ENCODE measurements at places on chromosomes 1 and 21.

DNA sequence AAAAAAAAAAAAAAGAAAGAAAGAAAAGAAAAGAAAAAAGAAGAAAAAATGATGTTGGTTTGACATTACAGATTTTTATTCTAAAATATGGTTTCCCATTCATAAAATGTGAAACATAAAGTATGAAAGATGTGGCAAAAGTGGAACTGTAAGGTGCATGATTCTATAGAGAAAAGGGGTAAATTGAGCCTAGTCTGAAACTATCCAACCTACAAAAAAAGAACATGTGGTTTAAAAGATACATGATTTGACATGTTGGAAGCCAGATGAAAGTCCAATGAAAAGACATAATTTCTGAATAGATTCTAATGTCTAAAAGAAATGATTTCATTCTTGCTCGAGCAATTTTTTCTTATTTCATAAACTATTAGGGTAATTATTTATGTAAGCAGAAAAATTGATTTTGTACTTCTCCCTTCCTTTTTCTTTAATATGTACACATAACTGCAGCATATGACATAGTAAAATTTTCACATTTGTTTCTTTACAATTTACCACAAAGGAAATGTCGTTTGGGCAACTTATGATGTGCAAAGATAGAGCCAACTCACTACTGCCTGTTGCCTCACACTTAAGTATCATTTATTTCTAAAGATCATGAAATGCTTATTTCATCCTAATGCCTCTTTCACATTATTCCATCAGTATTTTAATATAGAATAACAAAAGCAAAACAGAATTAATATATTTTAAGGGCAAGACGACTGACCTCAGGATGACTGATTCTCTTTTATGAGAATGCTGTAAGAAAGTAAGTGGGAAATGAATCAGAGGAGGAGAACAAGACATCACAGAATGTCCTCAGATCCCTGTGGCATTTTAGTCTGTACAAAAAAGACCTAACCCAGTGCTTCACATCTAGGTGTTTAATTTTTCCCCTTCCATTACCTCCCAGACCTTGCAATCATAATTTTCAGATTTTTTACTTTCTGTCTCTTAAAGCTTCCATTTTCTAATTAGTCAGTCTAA is 165.8 kb upstream of the HMCN1 start:
- no peak for DNase-seq

- DNase-seq = no peak
Measured at GRCh38 chr1:108830119-108831008, 26.5 kb downstream of the AKNAD1 start.

DNA sequence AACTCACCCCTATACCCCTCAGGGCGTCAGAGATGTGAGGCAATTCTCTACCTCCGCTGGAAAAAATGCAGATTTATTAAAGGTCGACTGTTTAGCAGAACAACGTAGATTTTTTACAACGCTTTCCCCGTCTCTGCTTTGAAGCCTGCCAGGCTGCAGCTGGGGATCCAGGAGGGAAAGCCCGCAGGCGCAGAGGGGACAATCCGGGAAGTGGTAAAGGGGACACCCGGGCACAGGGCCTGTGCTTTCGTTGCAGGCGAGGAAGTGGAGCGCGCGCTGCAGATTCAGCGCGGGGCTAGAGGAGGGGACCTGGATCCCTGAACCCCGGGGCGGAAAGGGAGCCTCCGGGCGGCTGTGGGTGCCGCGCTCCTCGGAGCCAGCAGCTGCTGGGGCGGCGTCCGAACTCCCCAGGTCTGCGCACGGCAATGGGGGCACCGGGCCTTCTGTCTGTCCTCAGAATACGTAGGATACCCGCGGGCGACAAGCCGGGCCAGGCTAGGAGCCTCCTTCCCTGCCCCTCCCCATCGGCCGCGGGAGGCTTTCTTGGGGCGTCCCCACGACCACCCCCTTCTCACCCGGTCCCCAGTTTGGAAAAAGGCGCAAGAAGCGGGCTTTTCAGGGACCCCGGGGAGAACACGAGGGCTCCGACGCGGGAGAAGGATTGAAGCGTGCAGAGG is 5.5 kb downstream of the SIM2 start:
- DNase-seq = no peak

DNA sequence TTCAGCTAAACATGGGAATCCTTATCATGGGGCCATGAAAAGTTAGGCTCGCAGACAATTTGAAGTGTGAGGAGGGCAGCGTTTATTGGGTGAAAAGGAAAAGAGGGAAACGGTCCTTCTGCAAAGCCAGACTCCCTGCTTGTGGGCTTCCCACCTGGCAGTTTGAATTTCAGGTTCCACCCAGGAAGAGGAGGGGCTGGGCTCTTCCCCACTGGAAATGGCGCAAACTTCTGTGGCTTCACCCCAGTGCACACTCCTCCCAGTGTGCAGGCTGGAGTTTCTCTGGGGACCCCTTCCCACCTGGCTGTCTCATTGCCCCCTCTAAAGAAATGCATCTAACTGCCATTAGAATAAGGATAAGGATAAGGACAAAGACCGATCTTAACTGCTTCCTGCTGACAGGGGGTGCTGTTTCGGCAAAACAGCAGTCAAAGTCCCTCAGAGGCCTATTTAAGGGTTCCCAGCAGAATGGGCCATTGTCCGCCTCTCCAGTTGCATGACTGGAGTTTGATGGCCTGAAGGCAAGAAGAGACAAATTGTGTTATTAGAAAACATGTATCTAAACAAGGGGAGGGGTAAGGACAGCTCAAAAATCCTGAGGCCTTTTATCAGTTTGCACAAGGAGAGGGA is 20.4 kb downstream of the AIM2 start:
- no peak for DNase-seq

GRCh38 chr1:99956755-99957154 is 13.0 kb upstream of the SLC35A3 start:
- no peak for DNase-seq

DNA sequence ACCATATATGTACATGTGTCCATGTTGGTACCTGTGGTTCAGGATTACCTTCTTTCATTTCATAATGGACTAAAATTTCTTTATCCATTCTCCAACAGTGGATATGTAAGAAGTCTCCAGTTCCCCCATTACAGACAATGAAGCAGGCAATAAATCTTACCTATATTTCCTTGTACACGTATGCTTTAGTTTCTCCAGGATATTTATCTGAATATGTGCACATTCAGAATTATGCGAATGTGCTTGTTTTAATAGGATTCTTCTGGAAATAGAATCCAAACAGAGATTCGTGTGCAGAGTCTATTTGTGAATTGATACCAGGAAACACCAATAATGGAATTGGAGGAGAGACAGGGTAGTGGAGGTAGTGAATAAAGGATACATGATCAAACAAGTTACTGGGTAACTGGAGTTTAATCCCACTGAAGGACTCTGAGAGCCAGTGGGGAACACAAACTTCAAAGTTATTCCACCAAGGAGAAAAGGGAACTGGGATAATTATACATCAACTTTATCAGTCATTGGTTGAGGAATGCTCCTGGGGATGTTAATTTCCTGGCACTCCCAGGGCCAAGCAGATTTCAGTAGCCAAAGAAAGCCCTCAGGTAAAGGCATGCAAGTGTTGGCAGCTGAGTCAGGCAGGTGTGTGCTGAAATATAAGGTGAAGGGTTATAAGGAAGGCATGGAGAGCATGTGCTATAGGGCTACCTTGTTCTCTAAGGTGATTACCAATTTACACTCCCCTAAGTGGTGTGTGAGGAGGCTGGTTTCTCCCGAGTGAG is 374.9 kb upstream of the PBX1 start:
- DNase-seq = no peak

- peak; percentile 52 for DNase-seq
Measured at GRCh38 chr1:16167331-16168143, 11.7 kb upstream of the EPHA2 start.

GRCh38 chr21:41610042-41610839 is 102.3 kb upstream of the TMPRSS2 start:
- no peak for DNase-seq

DNA sequence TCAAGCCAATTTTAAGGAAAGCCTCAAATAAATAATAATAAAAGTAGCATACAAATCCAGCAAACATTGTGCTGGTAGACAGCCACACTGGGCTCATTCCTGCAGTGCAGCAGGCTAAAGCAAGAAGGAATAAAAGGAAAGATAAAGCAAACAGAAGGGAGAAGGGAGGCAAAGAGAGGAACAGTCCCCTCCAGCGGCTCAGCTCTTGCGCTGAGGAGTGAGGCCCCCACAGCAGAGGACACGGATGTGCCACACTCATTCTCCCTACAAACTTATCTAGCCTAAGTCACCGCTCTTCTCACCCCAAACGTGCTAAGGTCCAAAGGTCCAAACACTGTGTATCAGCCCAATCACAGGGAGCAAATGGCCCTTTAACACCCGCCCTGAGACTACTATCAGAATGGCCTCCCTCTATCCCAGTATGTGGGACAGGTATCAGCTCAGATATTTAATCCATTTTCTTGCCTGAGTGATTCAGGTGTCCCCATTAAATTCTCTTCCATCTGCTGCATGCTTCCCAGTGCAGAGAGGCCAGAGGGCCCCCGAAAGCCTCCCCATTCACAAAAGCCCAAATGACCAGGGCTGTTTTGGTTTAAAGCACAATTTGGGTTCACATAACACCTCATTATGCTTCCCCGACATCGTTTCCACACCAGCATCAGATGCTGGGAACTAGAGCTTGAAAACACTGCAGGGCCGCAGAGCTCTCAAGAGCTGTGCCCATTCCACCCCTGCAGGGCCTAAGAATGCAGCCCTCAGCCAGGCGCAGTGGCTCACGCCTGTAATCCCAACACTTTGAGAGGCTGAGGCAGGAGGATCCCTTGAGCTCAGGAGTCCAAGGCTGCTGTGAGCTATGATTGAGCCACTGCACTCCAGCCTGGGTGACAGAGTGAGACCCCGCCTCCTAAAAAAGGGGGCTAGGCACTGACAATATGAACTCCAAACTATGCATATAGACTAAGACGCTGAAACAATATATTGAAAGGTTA is 17.8 kb downstream of the CAPZB start:
- no peak for DNase-seq

DNA sequence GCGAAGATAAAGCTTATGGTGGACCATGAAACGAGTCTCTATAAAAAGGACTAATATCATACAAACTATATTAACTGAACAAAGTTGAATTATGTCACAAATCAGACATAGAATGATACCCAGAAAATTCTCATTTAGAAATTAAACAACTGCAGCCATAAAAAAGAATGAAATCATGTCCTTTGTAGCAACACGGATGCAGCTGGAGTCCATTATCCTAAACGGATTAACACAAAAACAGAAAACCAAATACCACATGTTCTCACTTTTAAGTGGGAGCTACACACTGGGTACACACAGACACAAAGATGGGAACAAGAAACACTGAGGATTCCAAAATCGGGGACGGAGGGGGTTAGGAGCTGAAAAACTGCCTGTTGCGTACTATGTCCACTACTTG is 11.5 kb downstream of the COP1 start:
- no peak for DNase-seq

GRCh38 chr21:35321322-35322200 is 272.5 kb upstream of the RUNX1 start:
- DNase-seq = no peak

- no peak for DNase-seq
Measured at GRCh38 chr1:62333441-62333840, 14.2 kb upstream of the KANK4 start.

DNA sequence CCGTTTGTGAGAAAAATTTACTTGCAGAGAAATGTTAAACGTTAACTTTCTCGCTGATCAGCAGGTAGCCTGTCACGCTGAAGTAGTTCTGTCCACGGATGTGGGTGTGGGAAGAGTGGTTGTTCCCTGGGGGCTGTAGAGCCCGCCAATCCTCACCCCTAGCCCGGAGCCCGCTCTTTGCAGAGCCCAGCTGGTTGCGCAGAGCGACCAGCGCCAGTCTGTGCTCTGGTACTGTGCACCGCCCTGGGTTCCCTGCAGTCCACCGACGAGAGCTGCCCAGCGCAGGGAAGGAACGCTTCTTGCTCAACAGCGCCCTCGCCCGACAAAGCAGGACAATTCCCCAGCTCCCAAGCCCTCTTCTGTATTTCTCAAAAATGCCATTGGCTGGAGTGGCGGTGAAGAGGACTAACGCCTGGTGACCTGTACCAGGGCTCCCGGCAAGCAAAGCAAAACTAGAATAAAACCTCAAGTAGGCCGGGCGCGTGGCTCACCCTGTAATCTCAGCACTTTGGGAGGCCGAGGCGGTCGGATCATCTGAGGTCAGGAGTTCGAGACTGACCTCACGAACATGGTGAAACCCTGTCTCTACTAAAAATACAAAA is 3.3 kb downstream of the RIPPLY3 start:
- DNase-seq = peak; percentile 81

DNA sequence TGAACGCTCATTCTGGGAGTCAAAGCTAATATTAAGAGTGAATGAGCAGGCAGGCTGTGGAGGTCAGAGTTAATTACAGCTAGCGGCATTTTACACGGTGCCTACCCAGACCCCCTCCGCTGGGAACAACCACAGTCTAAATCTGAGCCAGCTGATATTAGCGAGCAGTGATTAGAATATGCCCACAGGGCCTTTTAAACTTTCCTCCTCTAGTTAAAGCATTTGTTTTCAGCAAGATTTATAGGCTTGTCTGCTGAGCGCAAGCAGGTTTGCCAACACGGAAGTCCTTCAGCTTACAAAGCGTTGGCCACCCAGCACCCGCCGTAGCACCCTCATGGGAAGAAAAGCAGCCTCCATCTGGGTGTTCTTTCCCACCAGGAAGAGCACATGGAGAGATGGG is 72.1 kb downstream of the LMX1A start:
- no peak for DNase-seq

GRCh38 chr1:244154508-244154871 is 103.4 kb downstream of the ZBTB18 start:
- DNase-seq = no peak

- no peak for DNase-seq
Measured at GRCh38 chr1:248373761-248374160, 1.8 kb upstream of the OR2T6 start.

DNA sequence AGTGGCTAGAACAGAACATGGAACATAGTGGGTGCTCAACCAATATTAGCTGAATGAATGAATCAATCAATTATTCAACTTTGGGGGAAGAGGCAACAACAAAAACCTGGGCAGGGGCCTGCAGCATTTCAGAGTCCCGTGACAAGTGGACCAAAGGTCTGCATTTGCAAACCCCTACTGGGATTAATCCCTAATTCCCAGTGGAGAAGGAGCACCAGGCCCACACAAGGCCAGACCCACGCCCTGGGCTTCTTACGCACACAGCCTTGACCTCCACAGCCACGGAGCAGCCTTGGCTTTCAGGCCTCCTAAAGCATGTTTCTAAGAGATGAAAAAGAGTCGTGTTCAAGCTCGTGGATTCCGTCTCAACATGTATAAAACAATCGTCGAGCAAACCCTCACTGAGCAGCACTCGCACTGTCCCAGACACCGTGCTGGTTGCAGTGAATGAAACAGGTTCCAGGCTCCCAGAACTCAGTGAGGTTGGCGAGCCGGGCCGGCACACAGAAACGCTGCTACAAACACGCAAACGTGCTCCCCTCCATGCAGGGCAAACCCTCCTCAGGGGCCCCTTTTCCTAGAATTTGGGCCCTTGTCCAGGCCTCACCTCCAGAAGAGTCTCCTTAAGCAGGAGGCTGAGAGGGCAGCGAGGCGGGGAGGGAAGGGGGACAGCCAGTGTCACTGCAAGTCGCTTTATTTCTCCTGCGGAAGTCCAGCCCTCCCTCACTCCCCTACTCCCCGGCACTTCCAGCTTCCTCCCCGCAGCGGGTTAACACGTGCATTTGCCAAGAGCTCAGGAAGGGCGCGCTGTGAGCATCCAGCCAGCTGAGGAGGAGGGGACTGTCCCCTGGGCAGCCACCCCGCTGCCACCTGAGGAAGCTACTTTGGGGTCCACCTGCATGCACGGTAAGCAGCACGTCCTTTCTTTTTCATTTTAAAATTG is 556.4 kb downstream of the KIF26B start:
- no peak for DNase-seq

All from stimulated activated CD4-positive, alpha-beta T cell treated with anti-CD3 and anti-CD28 coated beads, Interleukin-1b, Interleukin-23, amount 100 ng/mL, for 48 hours (primary cell).